Fibroblast of upper back skin (primary cell): ENCODE measurements at places on chromosomes 5 and 9.

GRCh38 chr9:31359071-31359470, 1025.4 kb upstream of the ACO1 start:
- no peak for DNase-seq

DNA sequence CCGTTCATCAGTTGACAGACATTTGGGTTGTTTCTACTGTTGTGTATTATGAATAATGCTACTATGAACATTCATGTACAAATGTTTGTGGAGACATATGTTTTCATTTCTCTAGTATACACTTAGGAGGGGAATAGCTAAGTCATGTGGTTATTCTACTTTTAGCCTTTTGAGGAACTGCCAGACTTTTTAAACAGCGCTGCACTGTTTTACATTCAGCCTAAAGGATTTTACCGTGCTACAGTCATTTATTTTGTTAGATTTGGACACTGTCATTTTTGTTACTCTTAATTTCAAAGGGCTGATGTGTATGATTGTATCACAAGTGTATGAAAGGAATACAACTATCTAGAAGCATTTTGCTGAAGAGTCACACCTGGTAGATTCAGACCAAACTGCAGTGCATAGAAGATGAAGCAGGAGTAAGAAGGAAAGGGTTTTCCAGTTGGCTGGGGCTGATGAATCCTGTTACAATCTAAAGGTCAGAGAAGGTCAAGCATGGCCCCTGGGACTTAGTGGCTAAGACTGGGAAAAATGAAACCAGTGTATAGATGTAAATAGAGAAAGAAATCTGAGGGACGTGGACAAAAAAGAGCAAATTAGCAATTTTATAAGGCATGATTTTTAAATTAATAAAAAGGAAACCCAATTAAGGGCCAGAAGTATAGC, 509.7 kb downstream of the PSAT1 start:
- DNase-seq: peak; percentile 38

DNA sequence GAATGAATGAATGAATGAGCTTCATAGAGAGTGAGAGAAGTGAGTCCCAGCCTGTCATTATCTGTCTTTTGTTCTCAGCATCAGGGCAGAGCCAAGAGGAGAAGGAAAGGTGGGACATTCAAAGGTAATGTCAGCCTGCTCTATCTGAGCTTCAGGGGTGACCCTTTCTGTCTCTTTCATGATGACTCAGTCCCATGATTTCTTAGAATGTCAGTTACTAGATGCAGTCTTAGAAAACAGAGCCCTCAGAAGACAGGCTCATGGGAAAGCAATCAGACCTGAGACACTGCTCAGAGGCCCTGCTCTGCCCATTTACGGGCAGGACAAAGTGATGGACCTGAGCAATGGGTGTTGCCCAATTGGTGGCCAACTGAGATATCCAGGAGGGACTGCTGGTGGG, 1.1 kb downstream of the SPATA31D1 start:
- no peak for DNase-seq

DNA sequence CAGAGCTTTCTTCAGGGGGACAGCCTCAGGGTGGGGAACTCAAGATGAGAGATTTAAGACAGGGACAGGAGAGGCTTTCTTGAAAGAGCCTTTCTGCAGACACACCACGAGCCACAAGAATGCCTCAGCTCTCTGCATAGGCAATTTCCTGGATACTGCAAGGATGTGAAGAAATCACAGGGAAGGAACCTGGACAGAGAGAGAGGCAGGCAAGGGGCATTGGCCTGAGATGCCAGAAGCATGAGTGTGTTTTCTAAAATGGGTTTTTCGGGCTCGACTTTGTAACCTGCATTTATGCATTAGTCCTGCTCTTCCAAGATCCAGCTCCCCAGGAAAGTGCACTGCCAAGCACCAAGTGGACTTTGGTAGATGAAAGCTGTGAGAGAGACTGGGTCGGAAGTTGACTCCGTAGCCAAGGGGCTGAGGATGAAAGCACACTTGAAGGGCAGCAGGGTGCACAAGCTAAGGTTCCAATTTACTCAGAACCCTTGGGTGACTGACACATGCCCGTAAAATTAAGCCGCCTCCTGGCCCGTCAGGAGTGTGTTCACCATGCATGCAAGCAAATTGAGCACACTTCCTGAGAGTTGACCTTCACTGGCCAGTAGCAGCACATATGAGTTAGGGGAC, 90.9 kb downstream of the CFAP90 start:
- no peak for DNase-seq

GRCh38 chr5:7904170-7904569, 35.2 kb downstream of the MTRR start:
- peak; percentile 79 for DNase-seq

DNA sequence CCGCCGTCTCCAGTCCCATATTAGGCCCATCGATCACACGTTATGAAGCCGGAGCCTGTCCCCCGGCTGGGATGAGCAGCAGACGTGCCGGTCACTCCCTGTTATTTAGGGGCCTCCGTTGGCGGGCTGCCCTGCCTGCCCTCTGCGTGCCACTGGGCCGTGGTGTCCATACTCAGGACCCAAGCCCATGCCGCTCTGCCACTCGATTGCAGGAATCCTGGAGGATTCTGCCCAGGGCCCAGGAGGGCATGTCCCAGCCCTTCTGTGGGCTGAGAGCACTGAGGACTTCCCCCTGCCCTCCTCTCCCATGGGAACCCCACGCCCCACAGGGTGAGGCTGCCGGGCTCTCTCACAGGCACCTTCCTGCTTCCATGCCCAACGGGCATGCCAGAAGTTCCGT, 19.6 kb upstream of the LAMC3 start:
- DNase-seq: no peak

GRCh38 chr5:56233230-56233629, at the start of gene ANKRD55:
ANKRD55 (minus strand) TSS chr5:56233330; CDS start chr5:56232913, 417 bp downstream.
- DNase-seq: no peak

DNA sequence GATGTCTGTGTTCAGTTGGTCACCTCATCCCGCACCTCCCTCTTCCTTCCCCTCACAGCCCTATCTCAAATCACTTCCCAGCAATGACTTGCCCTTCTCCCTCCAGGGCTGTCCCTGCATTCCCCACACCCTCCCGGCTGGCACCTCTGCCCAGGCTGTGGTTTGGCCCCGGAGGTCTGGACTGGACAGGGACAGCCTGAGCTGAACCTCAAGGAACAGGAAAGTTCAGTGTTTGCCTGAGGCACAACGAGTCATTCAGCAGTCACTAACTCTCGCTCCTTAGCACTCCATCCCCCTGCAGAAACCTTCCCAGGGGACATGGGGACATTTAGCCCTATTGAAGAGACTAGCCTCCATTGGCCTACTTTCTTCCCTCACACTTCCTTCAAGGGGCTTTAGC, 58.3 kb upstream of the MAP3K1 start:
- no peak for DNase-seq

- no peak for DNase-seq
These were observed 110.5 kb downstream of the PHF2 start for GRCh38 chr9:93686880-93687236.

- DNase-seq: peak; percentile 37
These were observed 70.5 kb downstream of the FOCAD start for GRCh38 chr9:20754556-20754955.

GRCh38 chr5:93273176-93273575, 307.8 kb downstream of the NR2F1-AS1 start:
- DNase-seq: peak; percentile 73

- peak; percentile 40 for DNase-seq
These were observed 147.1 kb downstream of the ZNF608 start for GRCh38 chr5:124599028-124599973.

DNA sequence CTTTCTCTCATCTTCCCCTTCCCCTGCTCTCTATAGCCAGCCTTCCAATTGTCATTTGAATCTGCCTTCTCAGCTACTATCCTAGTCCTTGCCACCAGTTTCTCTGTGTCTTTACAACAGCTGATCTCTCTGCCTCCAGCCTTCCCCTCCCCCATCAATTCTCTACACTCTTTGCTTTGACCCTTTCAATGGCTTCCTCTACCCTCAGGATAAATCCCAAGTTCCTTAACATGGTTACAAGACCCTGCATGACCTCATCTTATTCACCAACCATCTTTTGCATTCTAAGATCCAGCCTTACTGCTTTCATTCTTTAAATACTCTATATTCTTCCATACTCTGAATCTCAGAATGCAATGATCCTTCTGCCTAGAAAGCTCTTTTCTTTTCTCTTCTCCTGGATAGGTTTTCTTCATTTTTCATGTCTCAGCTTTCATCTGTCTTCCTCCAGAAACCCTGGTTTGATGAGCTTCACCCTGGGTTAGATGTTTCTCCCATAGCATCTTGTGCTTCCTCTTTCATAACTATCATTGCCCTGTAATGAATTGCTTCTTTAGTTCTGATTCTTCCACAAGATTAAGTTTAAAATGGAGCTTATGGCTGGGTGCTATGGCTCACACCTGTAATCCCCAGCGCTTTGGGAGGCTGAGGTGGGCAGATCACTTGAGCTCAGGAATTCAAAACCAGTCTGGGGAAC, 58.6 kb upstream of the ZSWIM6 start:
- DNase-seq: no peak
